CD4-positive, alpha-beta T cell (primary cell): ENCODE measurements at places on chromosomes 16 and 17.

GRCh38 chr17:28925912-28926365, 23.1 kb upstream of the DHRS13 start:
- DNase-seq, result no peak

DNA sequence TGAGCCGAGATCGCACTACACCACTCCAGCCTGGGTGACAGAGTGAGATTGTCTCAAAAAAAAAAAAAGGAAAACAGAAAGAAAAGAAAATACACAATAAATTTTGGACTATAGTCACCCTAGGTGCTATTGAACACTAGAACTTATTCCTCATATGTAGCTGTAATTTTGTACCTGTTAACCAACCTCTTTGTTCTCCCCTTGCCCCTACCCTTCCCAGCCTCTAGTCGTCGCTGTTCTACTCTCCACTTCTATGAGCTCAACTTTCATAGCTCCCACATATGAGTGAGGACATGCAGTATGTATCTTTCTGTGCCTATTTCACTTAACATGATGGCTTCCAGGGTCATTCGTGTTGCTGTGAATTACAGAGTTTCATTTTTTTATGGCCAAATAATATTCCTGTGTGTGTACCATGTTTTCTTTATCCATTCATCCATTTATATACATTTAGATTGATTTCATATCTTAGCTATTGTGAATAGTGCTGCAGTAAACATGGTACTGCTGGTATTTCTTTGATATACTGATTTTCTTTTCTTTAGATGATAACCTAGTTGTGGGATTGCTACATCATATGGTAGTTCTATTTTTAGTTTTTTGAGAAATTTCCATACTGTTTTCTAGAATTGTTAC, 28.3 kb downstream of the VPS35L start:
- DNase-seq, result no peak

GRCh38 chr16:84712801-84713775, 13.3 kb downstream of the USP10 start:
- DNase-seq, result no peak

GRCh38 chr16:79012671-79013434, 587.7 kb downstream of the MAF start:
- DNase-seq, result no peak

DNA sequence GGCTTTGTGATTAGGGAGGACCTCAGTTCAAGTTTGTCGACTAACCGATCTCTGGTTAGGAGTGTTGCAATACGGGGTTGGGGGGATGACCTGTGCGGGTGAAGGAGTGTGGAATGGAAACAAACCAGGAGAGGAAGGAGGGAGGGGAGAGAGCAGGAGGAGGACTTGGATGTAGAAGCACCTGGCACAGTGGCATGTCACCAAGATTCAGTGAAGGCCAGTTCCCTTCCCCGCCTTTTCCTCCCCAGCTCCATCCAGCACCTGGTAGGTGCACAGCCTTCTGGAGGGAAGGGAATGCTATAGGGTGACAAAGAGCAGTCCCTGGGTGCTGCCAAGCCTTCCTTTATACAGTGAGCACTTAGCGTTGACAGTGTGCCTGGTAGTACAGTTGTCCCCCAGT, 107.4 kb upstream of the CRHR1 start:
- no peak for DNase-seq

DNA sequence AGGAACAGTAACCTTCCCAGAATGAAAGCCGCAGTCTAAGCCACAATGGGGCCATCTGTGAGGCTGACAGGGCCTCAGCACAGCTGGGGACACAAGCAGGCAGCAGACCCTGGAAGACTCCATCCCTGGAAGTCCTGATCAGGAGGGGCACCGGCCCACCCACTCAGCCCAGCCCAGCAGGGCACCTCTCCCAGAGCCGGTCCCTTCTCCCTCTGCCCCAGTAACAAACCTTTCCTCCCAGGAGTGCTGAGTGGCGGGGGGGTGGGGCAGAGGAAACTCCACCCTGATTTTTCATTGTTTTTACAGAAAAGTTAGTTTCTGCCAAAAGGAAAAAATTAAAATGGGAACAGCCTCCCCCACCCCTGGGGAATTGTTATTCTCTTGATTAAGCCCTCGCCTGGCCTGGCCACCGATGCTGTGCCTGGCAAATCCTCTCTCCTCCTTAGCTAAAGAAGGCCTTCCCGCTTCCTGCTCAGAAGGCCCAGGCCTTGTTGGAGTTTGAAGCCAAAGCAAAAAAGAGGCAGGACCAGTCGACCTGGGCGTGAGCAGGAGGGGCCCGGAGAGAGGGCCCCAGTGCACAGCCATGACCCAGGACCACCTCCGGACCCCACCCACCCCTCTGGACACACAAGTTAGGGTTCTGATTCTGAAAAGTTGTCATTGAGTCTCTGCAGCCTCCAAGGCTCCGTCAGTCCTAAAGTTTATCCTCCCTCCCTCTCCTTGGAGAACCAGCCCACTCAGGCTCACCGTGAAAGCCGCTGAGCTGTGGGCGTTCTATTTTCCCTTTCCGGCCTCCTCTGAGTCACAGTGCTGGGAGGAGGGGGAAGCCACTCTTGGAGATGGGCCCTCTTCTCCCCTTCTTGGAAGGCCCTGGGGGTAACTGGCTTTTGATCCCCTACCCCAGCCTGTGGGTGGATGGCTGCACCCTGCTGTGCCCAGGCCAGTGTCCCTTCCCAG, 128.4 kb upstream of the TNRC6C start:
- DNase-seq, result no peak

GRCh38 chr17:12070561-12070960, 49.9 kb downstream of the MAP2K4 start:
- no peak for DNase-seq

- DNase-seq, result no peak
These were observed 3.0 kb upstream of the KAT8 start for GRCh38 chr16:31114468-31114867.

DNA sequence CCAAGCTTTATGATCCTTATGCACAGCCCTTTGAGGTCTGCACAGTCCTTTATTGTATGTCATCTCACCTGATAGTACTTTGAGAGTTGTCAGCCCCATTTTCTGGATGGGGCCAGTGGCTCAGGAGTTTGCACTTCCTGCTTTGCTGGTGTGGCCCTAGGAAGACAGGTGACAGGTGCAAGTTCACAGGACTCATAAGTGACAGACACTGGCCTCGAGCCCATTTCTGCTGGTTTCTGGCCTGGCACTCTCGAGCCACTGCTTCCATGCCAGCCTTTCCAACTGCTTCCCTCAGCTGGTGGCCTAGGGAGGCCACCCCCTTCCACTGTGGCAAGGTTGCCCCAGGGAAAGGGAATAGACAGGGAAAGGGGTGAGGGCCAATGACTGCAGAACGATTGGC, 84.4 kb upstream of the CCL1 start:
- no peak for DNase-seq
